ENCODE measurements at places on chromosomes 11 and 22.

- DNase-seq: peak; percentile 51
Observed at GRCh38 chr22:24494528-24495364, at the start of gene UPB1. TSS of gene UPB1 (plus strand) at chr22:24495332. CDS start at chr22:24495404, 72 bp downstream.

DNA sequence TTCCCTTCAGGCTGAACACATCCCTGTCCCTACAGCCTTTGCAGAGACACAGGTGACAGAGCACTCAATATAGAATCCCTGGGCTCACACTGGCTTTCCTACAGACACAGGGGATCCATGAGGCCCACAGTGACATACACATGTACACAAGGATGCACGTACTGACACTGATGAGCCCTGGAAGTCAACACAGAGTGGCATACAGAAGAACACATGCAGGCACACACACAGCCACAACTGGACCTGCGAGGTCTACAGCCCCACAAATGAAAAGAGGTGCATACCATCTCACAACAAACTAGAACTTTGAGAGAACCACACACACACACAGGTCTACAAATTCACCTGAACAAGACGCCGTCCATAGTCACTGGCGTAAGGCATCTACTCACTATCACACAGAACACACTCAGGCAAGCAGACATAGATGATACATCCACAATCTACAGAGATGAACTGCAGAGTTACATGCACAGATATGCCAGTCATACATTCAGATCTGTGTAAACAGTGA is 3.5 kb upstream of the ZNF74 start:
- no peak for DNase-seq

- DNase-seq: no peak
Observed at GRCh38 chr11:34907934-34908593, 8.1 kb downstream of the APIP start.

DNA sequence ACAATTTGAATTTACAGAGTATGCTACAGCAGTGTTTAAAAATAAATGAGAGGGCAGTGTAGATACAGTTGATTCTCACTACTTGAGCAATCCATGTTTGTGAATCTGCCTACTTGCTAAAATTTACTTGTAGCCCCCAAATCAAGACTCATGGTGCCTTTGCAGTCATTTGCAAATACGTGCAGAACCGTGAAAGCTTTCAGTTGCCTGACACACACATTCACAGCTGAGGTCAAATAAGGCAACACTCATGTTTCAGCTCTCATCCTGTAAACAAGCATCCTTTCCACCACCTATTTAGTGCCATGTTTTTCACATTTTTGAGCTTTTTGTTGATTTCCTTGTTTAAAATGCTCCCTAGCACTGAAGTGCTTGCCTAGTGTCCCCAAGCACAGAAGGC is 32.5 kb upstream of the RASL10A start:
- no peak for DNase-seq

DNA sequence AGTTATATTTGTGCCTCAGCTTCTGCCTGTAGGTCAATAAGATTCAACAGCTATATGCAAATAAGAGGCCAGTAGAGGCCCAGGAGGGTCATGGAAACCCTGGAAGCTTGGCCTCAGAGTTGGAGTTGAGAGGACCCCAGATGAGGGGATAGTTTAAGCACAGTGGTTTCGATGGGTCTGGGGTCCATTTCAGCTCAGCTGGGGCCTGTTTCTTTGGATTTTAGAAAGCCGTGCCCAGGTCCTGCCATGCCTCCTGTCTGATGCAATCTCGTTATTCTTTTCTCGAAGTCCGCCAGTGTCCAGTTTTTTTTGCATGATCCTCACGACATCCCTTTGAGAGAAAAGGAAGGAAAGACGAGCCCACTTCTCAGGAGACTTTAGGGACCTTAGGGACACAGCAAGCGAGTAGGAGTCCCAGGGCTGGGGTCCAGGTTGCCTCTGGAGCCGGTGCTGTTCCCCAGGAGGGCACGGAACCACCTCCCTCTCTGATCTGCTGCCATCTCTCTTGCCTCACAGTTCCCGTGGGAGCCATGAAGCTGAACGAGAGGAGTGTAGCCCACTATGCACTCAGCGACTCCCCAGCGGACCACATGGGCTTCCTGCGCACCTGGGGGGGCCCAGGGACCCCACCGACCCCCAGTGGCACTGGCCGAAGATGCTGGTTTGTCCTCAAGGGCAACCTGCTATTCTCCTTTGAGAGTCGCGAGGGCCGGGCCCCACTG is 2.6 kb upstream of the SMDT1 start:
- DNase-seq: no peak

DNA sequence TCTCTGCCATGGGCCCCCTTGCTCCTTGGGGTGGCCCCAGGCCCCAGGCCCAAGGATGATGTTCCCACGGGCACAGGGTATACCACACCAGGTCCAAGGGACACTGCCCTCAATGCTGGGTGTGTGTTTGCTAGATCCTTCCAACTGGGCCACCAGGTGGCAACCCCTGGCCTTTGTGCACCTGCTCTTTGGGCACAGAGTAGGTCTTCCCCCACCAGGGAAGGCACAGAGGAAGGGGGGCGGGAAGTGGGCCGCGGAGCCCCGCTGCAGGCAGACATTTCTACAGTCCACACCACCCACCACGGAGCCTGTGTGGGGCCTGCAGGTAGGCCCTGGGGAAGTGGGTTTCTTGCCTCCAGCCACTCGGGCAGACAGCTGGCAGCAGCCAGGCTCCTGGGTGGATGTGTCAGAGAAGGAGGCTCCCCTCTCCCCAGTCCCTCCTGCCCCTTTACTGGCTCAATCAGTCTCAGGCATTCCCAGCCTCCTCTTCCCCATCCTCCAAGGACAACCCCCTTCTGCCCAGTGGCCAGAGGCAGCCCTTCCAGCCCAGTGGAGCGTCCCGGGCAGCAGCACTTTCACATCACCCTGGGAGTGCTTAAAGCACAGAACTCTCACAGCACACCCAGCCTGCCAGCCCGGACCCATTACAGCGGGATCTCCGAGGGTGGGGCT is 21.6 kb downstream of the MAFF start:
- no peak for DNase-seq

DNA sequence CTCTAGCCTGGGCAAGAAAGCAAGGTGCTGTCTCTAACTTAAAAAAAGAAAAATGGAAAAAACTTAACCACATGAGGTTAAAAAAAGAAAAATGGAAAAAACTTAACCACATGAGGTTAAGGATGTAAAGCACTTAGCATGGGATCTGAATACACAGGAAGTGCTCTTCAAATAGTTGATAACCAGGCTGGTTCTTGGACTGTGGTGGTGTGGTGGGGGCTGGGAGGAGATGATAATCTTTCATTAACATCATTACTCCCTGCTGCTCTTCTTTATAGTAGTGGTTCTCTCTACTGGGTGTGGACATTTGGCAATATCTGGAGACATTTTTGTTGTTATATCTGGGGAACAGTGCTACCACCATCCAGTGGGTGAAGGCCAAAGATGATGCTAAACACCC is 88.4 kb downstream of the TTC17 start:
- no peak for DNase-seq

- peak; percentile 32 for DNase-seq
Observed at GRCh38 chr11:46918083-46918787, at the start of gene LRP4. TSS of gene LRP4 (minus strand) at chr11:46918550. CDS start at chr11:46918379, 171 bp downstream.

GRCh38 chr22:21938906-21939305 is 13.7 kb downstream of the PPM1F start:
- DNase-seq: no peak

DNA sequence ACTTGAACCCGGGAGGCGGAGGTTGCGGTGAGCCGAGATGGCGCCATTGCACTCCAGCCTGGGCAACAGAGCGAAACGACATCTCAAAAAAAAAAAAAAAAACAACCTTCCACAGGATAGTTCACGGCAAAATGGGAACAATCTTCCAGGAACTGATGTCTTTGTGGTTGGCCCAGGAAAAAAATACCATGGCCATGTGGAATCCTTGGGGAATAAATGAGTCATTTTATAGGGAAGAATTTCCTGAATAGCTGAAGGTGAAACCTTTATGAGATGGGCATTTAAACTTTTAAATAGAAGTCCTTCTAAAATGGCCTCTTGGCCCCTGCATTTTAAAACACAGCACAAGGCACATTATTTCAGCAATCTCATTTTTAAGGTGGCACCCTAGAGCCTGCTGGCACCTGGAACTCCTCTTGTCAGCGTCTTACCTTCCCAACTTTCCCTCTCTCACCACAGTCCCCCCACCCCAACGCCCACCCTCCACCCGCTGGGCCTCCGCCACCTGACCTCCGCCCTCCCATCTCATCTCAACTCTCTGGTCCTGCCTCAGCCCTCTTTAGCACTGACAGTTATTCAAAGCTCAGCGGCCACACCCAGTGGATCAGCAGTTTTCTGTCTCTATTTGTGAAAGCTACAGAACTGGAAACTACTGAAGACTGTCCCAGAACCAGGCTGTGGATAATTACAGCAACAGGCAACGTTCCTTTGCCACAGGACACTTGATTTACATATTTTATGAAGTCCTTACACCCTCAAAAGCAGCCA is 43.1 kb downstream of the SCGB1A1 start:
- DNase-seq: no peak

- DNase-seq: no peak
Observed at GRCh38 chr22:26287382-26288225, 118.3 kb downstream of the SEZ6L start.

DNA sequence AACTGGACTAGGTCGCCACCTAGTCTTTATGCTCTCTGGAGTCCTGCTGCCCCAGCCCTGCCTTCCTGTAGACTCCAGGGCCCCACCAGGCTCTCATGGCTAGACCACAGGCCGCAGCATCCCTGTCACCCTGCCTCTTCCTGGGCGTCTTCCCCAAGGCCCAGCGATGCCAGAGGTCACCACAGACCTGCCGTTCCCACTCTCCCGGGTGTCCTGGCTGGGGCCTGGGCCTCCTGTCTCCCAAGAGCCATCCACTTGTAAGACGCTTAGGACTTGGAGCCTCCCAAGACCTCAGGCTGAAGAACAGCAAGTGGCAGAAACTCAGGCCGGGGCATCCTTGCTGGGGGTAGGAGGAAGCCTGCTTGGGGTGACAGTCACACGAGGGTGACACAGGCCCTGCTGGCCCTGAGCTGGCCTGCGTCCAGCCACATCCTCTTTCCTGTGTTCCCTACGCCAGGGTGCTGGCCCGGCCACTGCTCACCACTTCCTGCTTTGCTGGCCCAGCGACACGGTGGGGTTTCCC is 2.0 kb upstream of the TCIRG1 start:
- DNase-seq: peak; percentile 67

Data from hematopoietic multipotent progenitor cell (in vitro differentiated cells).